ENCODE measurements at places on chromosomes 3 and 15.

DNA sequence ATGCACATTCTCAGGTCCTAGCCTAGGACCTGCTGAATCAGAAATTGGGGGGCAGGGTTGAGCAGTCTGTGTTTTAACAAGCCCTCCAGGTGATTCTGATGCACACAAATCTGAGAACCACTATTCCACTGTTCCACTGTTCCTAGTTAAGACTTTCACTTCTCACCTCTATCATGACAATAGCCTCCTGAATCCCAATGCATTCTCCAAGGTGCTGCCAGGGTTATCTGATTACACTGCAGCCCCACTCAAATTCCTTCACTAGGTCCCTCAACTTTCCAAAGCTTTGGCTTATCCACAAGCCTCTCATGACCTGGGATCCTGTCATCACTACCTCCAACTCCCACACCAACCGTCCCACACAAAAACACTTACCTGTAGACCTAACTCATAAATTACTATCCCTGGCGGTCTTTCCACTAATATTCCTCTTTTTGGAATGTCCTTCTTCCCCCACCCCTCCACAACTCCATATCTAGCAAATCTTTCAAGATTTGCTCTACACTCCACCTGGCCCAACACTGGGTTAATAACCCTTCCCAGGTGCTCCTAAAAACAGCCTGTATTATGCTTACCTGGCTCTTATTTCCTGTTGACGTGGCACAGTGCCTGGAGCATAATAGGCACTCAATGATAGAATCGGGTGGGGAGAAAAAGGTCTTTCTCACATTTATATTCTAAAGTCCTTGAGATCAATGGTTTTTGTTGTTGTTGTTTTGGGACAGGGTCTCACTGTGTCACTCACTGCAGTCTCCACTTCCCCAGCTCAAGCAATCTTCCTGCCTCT, 27.2 kb downstream of the TBL1XR1 start:
- no peak for DNase-seq

- no peak for DNase-seq
Measured at GRCh38 chr3:65381496-65382010, 657.2 kb downstream of the MAGI1 start.

DNA sequence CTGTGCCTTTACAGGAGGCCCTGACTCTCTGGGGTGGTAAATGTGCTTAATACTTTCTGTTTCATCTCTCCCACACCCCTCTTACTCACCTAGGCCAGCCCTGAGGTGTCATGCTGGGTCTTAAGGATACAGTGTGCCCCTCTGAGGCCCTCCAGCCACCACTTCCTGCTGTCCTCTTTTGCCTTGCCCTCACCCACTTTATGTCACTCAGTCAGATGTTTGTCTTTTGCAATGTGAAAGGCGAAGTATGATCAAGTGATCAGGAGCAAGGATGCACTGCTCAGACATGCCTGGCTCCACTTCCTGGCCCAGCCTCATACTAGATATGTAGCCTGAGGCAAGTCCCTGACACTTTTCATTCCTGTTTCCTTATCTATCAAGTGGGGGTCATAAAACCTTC, 339.0 kb upstream of the NR2E3 start:
- DNase-seq = no peak

GRCh38 chr3:72015463-72015862, 230.5 kb upstream of the PROK2 start:
- no peak for DNase-seq

GRCh38 chr3:152252755-152253154, 16.0 kb upstream of the MBNL1 start:
- no peak for DNase-seq

GRCh38 chr3:49567406-49567805, 13.1 kb downstream of the BSN start:
- DNase-seq = no peak

Data from CD4-positive, alpha-beta T cell (primary cell).